B cell (primary cell): ENCODE measurements at places on chromosomes 1 and 21.

DNA sequence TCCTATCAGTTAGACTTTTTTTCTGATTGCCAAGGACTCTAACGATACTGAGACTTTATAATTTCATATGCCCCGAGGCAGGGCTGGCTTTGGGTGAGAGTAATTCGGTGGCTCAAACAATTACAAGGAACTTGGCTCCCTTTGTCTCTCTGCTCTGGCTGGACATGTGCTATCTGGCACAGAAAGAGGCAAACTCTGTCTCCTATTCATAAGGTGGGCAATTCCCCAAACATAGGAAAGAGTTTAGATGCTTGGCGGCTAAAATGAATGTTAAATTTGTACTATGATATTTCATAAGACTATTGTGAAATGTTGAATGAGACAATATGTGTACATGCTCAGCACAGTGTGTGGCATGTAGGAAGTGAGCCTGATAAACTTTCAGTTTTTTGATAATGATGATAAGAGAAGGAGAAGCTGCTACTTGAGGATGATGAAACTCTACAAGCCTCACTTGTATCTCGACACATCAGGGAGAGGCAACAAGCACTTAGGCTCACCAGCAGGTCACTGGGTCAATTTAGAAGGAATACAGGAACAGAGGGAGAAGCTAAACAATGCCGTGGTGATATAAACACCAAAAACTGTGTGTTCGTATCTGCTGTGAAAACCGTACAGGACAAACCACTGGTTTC is 12.6 kb upstream of the NTPCR start:
- DNase-seq, result no peak

DNA sequence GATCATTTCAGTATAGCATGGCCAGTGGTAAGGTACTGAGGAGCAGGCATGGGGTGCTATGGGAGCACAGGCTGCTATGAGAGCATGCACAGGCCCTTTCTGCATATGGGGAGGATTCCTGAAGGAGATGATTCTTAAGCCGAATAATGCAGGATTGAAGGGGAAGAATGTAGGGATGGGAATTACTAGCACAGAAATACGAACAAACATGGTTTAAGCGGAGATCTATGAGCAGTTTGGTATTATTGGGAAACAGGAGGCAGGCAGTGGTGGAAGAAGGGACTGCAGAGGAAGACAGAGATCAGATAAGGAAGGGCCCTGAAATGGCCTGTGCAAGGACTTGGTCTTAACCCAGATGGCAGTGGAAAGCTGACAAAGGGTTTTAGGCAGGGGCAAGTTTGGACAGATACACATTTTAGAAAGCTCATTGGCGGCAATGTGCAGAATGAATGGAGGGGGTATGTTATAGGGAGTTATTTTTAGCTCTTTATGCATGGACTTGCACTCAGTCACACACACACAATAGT is 1.7 kb downstream of the OSCP1 start:
- no peak for DNase-seq

GRCh38 chr21:28387220-28387619 is 605.5 kb downstream of the LTN1 start:
- DNase-seq, result no peak

DNA sequence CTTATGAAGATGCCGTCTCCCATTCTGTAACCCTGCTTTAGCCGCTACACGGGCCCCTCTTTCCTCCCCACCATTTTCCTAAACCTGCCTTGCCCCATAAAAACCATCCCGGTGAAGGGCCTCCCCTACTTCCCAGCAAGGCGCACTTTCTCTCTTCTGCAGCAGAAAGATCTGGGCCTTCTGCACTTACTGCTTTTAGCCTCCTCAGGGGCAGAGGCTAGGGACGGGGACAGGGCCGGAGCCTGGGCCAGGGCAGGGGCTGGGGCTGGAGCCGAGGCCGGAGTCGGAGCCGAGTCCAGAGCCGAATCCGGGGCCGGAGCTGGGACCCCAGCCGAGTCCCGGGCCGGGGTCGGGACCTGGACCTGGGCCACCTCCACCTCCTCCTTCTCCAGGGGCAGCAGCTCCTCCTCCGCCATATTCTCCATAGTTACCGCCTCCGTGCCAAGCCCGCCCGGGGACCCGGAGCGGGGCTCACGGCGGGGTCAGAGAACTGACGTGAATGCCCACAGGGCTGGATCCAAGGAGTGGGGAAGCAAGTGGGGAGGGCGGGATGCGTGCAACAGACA is 382 bp downstream of the TRMT1L start:
- DNase-seq, result no peak

DNA sequence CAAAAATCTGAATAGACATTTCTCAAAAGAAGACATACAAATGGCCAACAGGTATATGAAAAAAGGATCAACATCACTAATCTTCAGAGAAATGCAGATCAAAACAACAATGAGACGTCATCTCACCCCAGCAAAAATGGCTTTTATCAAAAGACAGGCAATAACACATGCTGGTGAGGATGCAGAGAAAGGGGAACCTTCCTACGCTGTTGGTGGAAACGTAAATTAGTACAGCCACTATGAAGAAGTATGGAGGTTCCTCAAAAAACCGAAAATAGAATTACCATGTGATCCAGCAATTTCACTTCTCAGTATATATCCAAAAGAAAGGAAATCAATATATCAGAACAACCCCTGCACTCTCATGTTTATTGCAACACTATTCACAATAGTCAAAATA is 65.1 kb upstream of the ATP1B1 start:
- no peak for DNase-seq

DNA sequence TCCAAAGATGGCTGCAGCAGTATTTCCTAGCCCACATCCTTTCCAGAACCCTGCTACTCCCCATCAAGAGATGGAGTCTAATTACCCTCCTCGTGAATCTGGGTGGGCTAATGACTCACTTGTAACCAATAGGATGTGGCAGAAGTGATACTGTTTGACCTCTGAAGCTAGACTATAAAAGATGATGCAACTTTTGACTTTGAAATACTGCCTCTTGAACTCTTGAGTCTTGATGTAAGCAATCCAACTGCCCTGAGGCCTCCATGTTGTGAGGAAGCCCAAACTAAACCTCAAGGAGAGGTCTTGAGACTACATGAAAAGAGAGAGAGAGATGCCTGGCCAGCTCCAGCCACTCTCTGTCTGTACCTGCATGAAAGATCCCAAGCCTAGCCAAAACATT is 29.5 kb downstream of the LMO4 start:
- DNase-seq, result no peak

- no peak for DNase-seq
Observed at GRCh38 chr1:200652378-200652777, 17.3 kb downstream of the DDX59 start.

DNA sequence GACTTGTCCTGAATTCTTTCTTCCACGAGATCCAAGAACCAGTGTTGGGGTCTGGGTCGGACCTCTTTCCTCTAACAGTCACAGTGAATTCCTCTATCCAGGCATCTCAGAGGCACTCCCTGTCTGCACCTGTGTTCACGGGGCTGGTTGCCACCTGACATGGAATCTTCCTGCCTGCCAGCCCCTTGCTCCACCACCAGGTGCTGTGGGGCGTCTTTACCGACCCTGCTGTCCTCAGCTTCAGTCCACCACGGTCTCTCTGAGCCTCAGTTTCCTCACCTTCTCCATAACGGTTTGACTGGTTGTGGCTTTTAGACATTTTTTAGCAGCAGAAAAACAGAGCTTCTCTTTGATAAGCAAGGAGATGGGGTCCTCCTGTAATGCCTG is 62.7 kb downstream of the SDC3 start:
- DNase-seq, result no peak

DNA sequence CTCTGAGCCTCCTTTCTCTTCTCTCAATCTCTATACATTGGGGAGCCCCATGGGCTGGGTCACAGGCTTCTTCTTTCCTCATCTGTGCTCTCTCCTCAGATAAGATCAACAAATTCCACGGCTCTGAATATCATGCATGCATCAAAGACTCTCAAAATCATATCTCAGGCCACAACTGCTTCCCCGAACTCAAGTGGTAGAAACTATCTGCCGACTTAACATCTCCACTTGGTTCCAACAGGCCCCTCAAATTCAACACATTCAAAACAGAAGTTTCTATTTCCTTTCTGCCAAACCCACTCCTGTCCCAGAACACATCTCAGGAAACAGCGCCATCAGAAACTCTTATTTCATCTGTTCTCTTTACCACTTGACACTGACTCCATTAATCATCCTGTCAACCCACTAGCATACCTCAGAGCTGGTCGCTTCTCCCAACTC is 16.7 kb downstream of the DDX59 start:
- DNase-seq, result no peak

GRCh38 chr1:109655615-109656519 is at the start of gene GSTM4:
Gene GSTM4 (plus strand): TSS chr1:109656099. CDS start chr1:109656390, 291 bp downstream.
- peak; percentile 90 for DNase-seq

DNA sequence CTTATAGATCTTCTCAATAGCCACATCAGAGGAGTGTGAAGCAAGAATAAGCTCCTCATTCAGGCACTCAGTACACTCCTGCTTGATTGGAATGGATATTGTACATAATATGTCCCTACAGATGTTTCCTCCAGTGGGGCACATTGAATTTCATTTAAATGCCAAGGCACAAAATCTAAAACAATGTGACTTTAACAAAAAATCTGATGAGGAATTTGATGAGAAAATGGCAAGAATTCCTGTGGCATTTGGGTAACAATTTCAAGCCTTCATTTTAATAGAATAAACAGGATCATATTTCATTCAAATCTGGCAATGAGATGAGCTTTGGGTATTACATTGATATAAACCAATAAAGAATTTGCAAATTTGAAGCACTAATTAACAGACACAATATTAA is 307.7 kb upstream of the PKN2 start:
- no peak for DNase-seq

GRCh38 chr1:232578651-232579195 is 51.2 kb downstream of the SIPA1L2 start:
- DNase-seq, result no peak

GRCh38 chr1:217389895-217390294 is 241.0 kb downstream of the GPATCH2 start:
- no peak for DNase-seq

GRCh38 chr1:198776602-198777029 is 137.8 kb downstream of the PTPRC start:
- no peak for DNase-seq

DNA sequence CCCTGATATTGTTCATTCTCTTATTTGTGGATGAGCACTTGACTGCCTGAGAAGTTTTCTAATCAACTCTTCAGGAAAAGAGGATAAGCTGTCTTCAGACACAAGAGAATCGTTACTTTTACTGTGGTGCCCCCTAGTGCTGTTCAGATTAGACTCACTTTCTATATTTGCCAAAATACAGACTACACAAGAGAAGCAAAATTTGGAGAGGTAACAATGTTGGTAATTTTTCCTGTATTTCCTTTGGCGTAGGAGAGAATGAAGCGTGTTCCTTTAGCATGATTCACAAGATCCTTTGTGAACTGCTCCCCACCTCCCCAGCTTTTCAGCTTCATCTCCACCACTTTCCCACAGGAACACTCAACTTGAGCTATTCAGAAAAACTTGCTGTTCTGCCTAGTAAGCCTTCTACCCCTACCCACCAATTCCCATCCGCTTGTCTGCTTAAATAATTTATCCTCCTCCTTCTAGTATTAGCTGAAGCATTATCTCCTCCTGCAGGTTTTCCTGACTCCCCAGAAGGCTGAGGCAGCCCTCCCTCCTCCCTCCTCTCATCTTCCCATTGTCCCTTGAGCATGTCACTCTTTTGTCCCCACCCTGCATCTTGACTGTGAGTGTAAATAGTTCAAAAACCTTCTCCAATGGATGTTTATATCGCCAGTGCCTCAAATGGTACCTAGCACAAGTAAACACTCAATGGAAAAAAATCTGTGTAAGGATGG is 4.5 kb downstream of the TNFSF4 start:
- peak; percentile 60 for DNase-seq

GRCh38 chr1:182771187-182771984 is 18.2 kb upstream of the NPL start:
- no peak for DNase-seq
